NCI-H2171 (cell line): ENCODE measurements at places on chromosomes 12 and 14.
A peak's percentile ranks its signal among the peaks of the same experiment; 100 is the strongest.

GRCh38 chr12:123519141-123520001, 14.1 kb downstream of the RILPL1 start:
- DNase-seq: peak; percentile 49

GRCh38 chr14:44863271-44863670, 98.5 kb downstream of the KLHL28 start:
- no peak for DNase-seq

- DNase-seq: no peak
These were observed 84.4 kb downstream of the SLC24A4 start for GRCh38 chr14:92407410-92407809.

DNA sequence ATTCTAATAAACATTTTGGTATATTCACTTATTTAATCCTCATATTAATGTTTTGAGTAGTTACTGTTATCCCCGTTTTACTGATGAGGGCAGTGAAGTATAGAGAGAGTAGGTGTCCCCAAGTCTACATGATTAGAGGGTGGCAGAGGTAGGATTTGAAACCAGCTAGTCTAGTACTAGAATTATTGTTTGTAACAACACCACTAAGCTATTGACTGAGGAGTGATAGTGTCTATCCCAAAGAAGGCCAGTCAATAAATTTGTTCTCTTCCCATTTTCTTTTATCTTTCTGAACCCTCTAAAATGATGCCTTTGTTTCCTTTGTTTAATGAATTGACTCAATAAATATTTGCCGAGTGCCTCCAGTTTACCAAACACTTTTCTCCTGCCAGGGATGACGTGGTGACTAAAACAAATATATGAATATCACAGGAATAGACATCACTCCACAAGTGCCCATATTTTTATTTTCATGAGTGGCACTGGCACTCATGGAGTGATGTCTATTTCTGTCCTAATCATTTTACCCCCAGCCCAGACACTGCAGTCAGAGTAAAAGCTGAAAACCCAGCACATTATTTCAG, 247.5 kb downstream of the SLC16A7 start:
- no peak for DNase-seq

DNA sequence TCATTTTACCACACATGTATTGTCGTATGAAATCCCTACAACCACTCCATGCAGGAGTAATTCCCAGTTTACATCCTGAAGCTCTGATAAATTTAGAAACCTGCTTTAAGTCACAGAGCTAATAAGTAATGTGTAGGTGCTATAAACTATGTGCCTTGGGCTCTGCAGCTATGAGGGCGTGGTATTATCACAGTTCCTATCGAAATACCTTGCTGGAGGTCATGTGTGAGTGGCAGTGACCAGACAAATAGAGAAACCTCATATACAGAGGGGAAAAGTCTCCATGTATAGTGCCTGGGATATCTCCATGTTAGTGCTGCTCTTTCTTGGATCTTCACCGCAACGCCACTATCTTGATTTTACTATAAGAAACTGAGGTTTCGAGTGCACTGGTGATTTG, 883 bp upstream of the TBC1D15 start:
- DNase-seq: no peak

DNA sequence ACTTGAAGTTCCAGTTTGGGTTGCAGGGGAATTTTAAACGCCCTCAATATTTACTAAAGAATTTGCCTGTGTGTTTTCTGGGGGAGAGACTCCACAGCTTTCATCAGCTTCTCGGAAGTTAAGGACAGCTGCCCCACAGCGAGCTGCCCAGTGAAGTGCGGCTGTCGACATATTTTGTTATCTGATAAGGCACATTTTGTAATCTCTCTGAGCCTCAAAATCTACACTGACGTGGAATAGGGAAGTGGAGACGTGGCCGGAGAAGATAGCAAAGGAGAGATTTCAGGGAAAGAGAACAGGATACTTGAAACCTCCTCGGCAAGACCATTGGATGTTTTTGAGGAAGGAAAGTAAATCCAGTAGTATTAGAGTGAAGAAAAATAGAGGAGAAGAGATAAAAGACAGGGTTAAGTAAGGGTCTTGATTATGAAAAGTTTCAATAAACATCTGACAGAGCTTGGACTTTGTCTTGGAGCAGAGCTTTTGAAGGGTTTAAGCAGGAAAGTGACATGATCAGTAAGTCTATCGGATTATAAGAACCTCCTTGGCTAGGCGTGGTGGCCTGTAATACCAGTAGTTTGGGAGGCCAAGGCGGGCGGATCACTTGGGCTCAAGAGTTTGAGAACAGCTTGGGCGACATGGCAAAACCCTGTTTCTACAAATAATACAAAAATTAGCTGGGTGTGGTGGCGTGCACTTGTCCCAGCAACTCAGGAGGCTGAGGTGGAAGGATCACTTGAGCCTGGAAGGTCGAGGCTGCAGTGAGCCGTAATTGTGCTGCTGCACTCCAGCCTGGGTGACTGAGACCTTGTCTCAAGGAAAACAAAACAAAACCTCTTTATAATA, 1.1 kb downstream of the POLR3B start:
- no peak for DNase-seq

GRCh38 chr14:76647697-76648298, 113.5 kb upstream of the VASH1 start:
- DNase-seq: peak; percentile 50

GRCh38 chr12:65643595-65644386, 180.5 kb upstream of the HMGA2 start:
- DNase-seq: no peak

GRCh38 chr12:132188916-132189325, 44.7 kb downstream of the NOC4L start:
- no peak for DNase-seq

- DNase-seq: no peak
These were observed 10.4 kb downstream of the NCOR2 start for GRCh38 chr12:124556896-124557501.

GRCh38 chr12:49293056-49293956, 1.6 kb upstream of the PRPH start:
- peak; percentile 78 for DNase-seq

GRCh38 chr14:34078117-34078743, 127.4 kb upstream of the EGLN3 start:
- no peak for DNase-seq

DNA sequence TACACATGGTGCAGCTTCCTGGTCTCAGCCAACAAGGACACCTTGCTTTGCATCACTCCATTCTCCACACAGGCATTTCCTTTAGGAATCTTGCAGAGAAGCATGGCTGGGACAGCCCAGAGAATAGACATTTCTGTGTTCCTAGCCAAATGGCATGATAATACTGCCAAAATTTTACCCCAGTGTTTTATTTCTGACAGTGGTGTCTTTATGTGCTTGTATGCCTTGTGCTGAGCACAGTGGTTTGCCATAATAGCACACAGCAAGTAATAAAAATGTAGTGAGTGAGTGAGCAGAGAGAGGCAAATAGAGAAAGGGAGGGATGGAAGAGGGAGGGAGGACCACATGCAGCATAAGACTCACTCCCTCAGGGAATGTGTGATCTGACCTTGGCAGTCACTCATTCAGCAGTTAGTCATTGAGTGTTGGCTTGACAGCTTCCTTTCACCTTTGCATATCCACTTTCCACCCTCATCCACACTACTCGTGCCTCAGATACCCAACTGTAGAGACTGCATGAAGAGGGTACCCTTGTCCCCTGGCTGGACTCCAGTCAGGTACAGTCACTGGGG, 212.8 kb upstream of the CCDC196 start:
- DNase-seq: no peak

- DNase-seq: no peak
These were observed 19.4 kb upstream of the STRN3 start for GRCh38 chr14:31045501-31046080.

- DNase-seq: no peak
These were observed 2.7 kb downstream of the PABPN1 start for GRCh38 chr14:23323838-23324454.

GRCh38 chr14:22883173-22883976, at the start of gene REM2:
REM2 (plus strand) TSS chr14:22883222; CDS start chr14:22883288, 66 bp downstream.
- DNase-seq: peak; percentile 66

DNA sequence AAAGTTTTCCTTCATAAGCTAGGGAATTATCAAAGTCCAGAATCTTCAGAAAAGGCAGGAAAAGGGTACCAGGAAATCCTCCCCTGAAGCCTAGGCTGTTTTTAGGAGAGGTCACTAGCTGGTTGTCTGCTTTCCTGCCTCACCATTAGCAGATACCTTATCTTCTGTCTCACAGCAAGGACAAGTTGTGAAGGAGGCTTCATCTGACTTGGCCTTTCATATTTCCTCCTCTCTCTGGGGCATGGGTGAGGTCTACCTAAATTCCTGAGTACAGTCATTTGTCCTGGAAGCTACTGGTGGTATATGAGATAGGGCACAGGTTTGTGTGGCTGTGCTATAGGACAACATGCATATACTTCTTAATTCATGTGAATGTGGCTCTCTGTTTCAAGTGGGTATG, 2.3 kb downstream of the FOXJ2 start:
- no peak for DNase-seq

GRCh38 chr12:75977590-75977951, 54.0 kb downstream of the PHLDA1 start:
- no peak for DNase-seq

- no peak for DNase-seq
These were observed 37.4 kb downstream of the NOC4L start for GRCh38 chr12:132181570-132182200.

DNA sequence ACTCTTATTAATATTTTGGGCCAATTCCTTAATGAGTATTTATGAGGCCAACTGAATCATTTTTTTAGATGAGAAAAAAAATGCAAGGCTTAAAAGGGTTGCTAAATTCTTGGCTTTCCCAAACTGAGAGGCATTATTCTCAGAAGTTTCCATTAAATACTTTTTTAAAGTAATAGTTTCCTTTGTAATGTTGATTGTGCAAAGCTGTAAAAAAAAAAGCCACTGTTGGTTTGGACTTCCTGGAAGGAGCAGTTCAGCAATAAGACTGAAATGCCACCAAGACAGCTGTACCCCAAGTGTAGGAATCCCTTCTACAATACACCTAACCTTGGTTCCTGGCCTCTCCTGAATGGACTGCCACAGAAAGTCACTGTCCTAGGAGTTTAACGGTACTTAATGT, 231.3 kb downstream of the MON2 start:
- DNase-seq: no peak

DNA sequence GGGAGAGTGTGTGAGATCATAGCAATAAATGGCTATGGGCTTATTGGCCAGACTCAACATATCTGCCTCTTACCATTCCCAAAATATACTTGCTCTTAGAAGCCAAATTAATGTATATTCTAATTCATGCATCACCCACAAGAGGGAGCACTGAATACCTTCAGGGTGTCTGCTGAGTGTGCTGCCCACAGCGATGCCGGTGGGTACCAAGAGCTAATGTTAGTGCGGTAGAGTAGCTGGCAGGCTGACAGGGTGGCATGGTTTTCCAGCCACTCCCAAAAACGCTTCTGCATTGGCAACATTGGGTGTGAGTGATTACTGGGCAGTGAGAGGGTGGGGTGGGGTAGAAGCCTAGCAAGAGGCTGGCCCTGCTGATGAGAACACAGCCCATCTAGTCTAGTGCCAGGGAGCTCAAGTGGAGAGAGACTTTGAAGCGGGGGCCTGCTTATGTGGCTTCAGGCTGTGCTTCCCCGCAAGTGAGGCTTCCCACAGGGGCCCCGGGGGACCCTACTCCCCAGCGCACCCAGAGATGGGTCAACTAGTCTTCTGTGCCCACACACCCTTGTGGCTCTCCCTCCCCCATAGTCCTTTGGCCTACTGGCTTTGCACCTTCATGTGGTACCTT, 9.2 kb upstream of the PLEKHD1 start:
- peak; percentile 44 for DNase-seq

DNA sequence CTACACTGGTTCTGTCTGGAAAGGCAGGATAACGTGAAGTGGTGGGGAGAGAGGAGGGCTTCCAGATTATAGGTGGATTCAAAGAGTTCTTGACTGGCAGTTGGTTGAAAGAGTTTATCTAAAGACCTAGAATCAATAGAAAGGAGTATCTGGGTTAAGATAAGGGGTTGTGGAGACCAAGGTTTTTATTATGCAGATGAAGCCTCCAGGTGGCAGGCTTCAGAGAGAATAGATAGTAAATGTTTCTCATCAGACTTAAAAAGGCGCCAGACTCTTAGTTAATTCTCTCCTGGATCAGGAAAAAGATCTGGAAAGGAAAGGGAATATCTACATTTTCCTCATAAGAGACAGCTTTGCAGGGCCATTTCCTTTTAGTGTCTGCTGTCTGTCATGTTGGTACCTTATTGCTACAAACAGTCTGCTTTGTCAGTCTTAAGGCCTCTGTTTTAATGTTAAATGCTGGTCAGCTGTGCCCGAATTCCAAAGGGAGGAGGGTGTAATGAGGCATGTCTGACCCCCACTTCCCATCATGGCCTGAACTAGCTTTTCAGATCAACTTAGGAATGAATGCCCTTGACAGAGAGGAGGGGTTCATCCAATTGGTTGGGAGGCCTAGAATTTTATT, 401.3 kb downstream of the FUT8 start:
- no peak for DNase-seq

DNA sequence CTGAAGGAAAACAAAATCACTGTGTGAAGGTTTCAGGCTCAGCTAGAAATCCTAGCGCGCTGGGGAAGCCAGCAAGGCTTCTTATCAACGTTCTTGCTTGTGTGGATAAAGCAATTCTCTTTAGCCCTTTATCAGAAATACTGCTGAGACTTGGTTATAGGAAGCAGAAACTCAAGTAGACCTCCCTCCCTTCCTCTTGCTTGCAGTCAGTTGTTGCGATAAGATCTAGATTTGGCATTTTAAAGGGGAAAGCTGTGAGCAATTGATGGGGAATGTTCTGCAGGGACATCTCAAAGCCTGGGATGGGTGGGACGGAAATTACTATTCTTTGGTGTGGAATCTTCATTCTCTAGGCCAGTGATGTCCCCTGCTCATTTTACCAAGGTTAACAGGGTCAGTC, 76.4 kb upstream of the ANO4 start:
- DNase-seq: no peak

GRCh38 chr12:23063206-23063605, 438.2 kb downstream of the ETNK1 start:
- DNase-seq: no peak

DNA sequence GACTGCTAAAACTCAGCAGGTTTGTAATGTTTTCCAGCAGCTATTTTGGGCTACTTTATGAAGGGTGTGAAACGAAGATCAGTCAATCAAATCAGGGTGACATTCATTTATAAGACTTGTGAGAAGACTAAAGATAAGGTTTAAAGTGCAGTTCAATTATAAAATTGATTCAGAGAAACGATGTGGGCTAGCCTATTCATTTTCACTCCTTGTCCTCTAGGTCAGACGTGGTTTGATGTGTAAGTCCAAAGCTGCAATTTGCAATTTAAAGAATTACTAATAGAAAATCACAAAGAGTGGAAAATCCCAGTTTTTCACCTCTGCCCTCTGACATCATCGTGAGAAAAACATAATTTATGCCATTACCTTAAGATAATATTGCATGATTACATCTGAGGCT, 243.5 kb upstream of the NOVA1 start:
- DNase-seq: no peak
